ENCODE measurements at places on chromosomes 16 and 17.

GRCh38 chr16:9322769-9323168, 231.3 kb downstream of the HAPSTR1 start:
- no peak for DNase-seq

DNA sequence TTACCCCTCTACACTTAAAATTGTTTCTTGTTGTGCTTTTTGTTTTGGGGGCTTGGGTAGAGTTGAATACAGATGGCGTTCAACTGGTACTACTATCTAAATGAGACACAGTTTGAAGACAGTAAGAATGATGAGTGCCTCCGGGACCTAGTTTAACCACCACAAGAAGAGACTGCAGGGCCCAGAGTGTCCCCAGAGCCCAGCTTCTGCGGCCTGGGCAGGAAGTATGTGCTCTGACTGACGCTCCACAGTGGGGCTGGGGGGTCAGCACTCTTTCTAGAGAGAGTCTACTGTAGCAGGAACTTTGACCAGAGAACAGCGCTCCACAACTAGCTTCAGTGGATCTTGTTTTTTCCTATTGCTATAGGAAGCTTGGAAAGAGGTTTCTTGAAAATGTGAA, 174.0 kb downstream of the VPS53 start:
- DNase-seq = no peak

DNA sequence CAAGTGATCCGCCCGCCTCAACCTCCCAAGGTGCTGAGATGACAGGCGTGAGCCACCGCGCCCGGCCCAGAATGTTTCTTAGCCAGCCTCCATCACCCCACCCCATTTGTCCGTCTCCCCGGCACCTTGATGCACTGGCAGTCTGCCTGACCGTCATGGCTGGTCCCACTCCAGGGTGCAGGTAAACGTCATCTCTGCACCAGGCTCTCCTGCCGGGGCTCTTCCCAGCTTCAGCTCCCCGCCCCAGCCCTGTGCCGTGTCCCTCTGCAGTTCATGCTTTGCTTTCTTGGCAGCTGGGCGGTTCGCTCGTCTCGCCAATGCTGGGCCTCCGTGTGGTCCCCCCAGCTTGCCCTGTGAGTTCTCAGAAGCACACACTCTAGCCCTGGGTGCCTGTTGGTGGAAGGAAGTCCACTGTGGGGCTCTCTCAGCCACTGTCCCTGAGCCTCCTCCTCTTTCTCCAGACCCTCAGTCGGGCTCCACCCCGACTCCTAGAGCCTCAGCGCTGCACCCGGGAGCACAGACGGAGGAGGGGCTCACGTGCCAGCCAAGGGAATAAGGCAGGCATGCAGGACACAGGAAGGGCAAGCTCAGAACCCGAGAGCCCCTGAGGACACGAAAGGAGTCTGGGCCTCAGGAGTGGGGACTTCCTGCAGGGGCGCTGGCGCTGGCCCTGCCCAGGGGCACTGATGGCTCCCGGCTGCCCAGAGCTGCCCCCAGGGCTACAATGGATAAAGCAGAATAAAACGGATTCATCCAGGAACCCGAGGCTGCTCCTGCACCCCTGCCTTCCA, 12.0 kb downstream of the HS3ST6 start:
- DNase-seq = no peak

DNA sequence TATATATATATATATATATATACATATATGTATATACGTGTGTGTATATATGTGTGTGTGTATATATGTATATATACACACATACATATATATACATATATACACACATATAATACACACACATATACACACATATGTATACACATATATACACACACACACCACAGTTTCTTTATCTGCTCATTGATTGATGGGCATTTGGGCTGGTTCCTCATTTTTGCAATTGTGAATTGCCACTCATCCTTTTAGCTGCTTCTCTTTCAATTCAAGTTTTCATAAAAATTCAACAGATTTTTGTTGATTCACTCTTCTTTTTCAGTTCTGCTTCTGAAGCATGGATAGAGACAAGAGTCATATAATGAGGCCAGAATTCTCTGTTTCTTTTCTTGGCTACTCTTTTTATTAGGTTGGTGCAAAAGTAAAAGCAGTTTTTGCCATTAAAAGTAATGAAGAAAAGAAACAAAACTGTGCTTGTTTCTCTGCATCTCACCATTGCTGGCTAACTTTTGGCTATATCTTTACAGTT, 44.5 kb downstream of the SLFN5 start:
- DNase-seq = no peak

GRCh38 chr16:57131351-57131970, 39.1 kb downstream of the CPNE2 start:
- DNase-seq = no peak

GRCh38 chr17:76519048-76519966, 18.1 kb upstream of the RHBDF2 start:
- no peak for DNase-seq

DNA sequence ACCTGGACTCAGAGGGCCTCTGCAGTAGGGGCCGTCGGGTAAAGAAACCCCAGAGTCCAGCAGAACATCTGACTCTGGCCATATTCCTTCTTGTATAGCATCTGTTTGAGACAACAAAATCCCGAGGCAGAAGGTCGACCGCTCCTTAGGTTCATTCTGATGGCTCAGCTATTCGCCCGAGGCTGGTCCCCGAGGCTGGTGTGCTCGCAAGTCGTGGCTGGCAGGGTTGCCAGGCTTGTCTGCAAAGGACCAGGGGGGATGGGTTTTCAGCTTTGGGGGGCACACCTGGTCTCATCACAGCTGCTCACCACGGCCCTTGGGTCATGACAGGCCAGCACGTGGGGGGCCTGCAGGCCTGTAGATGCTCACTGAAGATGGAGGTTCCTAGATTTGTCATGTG, 119.1 kb downstream of the BANP start:
- DNase-seq = no peak

DNA sequence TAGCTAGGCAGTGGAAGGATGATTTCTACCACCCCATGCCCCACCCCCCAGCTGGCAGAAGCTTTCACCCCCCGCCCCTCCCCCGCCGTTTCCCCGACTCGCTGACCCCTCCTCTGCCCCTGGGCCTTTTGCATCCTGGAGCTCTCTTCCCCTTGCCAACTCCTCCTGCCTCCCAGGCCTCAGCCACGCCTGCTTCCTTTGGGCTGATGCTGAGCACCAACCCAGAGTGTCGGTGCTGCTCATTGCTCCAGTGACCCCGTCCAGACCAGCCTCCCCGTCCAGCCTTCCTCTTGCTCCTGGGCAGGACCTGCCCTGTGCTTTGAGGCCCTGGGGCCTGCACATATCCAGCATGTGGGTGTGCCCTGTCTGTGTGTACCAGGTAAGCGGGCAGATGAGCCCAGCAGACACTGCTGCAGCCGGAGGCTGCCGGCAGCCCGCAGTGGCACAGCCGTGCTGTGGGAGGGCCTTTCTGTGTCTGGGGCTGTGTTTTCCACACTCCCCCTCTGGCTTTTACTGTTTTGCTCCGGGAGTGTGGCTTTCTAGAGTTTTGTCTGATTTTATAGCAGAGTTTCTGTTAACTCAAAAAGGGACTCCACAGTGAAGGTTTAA, 72.9 kb downstream of the JPH3 start:
- no peak for DNase-seq

GRCh38 chr16:86625029-86625428, 46.7 kb downstream of the FOXL1 start:
- no peak for DNase-seq

DNA sequence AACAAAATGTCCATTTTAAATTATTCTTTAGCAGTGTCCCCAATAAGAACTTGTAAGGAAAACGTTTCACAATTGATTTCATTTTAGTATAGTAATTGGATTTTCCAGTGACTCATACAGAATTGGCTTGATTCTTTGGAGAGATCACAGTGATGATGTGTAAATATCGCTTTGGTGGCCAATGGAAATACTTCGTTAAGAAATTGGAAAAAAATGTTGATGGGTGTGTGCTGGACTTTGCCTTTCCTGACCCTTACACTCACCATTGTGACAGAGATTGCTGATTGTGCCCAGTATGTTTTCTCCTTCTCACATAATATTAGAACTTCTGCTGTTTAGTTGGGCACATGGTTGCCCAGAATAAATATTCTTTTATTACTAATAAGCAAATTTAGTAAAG, 7.4 kb upstream of the EFCAB13 start:
- no peak for DNase-seq

GRCh38 chr16:20051147-20051546, 22.5 kb downstream of the GPR139 start:
- no peak for DNase-seq

DNA sequence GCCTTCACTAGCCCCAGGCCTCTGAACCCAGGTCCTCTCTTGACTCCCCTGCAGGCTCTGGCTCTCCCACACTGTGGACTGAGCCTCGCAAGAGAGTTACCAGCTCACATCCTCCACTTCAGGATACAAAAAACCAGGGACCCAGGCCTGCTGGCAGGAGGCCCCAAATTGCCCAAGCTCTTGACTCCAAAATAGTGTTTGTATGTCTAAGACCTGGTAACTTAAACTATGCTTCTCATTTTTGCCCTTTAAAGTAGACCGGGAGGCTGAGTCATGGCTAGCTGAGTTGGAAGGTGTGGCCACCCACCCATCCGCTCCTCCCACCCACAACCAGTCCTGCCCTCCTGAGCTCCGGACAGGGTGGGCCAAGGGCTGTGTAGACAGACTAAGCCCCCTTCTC, 250.0 kb downstream of the SOX9 start:
- no peak for DNase-seq

DNA sequence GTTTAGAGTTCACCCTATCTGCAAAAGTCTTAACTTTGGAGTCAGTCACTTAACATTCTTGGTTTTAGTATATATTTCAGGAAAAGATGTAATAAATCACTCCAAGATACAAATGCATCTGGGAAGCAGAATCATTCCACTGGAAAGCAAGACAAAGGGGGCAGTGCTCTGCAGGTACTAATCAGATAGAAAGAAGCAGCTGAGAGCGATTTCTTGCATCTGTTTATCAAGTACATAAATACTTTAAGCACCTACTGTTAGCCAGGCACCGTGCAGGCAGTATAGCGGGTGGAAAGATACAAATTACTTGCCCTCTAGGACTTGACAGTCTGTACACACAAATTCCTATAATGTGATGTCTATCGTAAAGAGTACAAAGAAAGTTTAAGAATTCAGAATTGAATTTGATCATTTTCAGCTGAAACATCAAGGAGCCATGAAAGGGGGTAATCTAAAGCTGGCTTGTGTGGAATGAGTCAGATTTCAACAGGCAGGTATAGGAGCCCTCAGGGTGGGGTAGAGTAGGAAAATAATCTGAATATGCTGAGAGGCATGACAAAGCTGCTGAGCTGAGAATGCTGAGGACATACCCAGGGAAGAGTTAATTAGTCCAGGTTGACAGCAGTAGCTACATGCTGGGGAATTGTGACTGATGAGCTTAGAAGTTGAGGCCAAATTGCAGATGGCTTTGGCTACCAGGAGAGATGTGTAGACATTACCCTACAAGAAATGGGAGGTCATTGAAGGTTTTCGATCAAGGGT, 110.2 kb downstream of the CA10 start:
- no peak for DNase-seq

DNA sequence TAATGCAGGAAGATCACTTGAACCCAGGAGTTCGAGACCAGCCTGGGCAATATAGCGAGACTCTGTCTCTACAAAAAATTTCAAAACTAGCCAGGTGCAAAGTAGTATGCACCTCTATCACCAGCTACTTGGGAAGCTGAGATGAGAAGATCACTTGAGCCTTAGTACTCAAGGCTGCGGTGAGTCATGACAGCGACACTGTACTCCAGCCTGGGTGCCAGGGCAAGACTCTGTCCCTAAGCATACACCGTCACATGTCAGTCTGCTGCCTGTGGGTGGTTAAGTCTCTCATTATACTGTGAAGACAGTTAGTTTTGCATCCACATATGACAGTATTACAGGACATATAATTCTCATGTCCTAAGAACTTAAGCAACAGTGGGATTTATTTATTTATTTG, 21.8 kb downstream of the NMRAL1 start:
- DNase-seq = no peak

DNA sequence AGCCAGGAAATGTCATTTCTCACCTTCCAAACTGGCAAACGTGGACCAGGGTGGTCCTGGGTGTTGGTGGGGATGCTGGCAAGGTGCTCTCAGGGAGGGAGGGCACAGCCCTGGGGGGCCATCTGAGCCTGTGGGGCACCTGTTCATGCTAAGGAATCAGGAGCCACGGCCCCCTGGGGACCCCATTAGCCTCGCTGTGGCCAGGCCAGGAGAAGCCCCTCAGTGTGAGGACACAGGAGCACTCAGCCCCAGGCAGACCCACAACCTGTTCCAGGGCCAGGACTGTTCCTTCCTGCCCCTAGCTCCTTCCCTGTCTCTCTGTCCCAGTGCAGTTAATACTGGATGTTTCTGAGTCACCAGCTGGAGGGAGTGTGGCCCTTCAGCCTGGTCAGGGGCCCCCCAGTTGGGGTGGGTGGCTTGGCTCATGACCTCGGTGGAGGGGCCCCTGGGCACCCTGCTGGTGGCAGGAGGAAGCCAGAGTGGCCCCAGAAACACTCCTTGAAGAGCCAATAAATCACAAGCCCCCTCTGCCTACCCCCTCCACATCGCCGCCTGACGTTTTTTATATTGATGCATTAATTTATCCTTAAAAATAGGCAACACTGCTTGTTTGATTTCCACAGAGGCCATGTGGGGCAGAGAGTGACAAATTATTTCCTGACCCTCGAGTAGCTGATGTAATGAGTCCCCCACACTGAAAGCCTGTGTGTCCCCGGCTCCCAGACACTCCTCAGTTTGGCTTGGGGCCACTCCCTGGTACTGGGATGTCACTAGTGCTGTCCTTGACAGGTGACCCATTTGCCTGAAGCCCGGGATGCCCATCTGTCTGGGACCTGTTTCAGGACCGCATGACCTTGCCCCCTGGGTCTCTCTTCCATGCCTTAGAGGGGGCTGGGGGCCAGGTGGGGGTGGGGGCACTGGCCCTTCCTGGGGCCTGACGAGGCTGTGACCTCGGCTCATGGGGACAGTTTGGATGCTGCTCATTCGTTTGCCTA, 22.3 kb downstream of the ACTG1 start:
- DNase-seq = no peak

DNA sequence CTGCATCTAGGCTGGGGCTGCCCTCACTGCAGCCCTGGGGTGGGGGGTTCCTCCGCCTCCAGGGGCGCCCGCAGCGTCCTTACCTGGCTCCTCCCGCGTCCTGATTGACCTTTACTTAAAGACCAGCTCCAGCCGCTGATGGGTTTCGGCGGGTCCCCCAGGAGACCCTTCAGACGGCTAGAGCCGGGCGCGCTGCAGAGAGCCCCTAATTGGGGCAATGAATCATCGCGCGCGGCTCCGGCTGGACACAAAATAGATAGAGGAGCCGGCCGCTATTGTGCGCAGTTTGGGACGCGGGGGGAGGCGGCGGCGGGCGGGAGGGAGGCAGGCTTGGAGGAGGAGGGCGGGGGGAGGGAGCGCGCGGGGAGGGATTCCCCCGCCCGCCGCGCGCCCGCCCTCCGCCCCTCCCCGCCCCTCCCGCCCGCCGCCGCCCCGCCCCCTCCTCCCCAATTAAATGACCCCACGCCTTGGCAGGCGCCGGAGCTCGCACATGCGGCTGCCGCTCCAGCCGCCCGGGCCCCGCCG, 56.5 kb upstream of the CIBAR2 start:
- DNase-seq = peak; percentile 80

GRCh38 chr17:1077581-1077985, 80.7 kb downstream of the TIMM22 start:
- no peak for DNase-seq
